ENCODE measurements at places on chromosomes 4 and X.

- no peak for DNase-seq
These were observed 6.0 kb downstream of the GRIA3 start for GRCh38 chrX:123190096-123190495.

DNA sequence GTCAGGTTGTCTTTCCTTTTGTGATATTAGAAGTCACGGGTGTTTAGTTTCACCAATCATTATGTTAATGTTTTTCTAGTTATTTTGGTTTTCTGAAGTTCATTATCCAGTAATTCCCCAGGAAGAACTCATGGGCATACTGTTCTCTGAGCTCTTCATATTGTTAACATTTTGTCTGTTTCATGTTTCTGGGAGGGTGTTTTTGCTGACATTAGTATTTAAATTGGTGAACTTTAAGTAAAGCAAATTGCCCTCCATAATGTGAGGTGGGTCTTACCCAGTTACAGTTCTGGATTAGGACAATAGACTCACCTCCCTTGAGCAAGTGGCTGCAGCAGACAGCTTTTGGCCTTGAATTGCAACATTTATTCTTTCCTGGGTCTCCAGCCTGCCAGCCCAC, 163.4 kb downstream of the GPAT3 start:
- no peak for DNase-seq

DNA sequence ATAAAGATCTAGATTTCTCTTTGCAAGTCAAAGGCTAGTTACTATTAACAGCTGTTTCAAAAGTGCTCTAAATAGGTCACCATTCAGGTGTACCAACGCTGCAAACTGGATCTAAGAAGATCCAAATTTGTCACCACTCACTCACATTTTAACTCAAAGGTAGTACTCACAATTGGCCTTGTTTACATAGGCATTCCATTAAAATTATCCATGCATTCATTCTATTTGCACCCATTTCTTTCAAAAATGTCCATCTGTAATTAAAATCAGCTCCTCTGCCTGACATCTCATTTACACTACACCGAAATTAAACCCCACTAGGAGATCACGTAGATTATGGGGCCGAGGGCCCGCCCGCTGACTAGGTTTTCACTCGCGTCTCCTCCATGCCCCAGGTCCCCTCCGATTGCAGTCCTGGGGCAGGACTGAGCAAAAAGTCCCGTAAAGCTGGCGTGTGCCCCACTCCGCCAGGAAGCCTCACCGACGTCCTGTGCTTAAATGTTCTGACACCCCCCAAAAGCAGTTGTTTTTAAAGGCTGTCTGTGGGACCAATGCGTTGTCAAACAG, 1.3 kb upstream of the ING2 start:
- peak; percentile 22 for DNase-seq

DNA sequence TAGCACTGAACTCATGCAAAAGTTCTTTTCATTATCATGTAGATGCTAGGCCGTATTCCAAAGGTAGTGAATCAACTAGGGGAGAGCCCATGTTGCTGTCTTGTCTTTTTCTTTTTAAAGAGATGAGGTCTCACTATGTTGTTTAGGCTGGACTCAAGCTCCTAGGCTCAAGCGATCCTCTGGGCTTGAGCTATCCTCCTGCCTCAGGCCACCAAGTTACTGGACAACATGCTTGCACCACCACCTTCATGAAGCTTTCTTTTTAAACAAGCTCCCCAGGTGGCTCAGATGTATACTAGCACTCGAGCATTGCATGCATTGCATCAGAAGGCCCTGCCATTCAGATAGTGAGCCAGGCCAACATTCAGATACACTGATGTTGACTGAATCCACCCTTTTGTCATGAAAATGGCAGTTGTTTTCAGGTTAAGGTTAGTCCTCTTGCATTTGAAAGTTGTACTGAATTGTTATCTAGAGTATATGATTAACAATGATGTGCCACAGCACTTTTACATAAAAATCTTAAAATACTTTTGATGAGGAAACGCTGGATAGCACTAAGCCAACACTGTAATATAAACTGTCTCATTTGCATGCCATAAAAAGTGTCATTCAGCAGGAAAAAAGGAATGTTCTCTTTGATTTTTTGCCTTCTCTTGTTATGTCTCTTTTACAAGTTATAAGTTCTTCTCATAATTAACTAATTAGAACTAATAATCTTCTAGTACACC, 76.7 kb downstream of the FNIP2 start:
- no peak for DNase-seq

- no peak for DNase-seq
These were observed 41.3 kb upstream of the TENM3 start for GRCh38 chr4:182201871-182202270.

DNA sequence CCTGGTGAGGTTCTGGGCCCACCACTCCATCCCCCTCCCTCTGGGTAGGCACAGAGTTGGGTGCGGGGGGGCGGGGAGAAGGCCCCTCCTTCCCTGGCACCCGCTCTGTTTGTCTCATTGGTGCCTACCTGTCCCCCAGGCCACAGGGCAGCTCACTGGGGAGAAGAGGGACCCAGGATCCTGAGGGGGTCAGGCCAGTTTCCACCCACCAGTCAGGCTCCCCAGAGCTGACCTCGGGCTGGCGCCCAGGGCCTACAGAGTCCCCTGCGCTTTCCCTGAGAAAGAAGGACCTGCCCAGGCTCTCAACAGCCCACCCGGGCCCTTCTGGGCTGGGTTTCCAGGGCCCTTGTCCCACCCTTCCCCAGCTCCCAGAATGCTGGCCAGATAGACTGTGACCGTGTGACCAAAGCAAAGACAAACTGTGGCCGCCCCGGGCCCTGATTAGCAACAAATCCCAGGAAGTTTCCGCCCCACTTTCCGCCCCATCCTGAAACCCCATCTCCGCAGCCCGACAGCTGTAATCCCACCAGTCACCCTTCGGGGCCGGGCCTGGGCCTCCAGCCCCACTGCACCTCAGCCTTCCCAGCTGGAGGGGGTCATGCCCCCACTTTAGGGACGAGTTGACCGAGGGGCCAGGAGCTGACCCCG, 33.8 kb upstream of the FGFR3 start:
- DNase-seq = no peak

DNA sequence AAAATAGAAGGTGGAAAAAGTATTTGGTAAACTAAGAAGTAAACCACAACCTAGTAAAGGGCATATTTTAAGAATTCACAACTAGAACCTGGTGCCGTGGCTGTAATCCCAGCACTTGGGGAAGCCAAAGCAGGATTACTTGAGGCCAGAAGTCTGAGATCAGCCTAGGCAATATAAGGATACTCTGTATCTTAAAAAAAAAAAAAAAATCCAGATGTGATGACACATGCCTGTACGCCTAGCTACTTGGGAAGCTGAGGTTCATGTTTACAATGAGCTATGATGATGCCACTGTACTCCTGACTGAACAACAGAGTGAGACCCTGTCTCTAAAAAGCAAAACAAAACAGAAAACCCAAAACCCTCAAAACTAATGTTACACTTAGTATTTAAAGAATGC, 294.9 kb upstream of the ZCCHC13 start:
- peak; percentile 9 for DNase-seq

- DNase-seq = no peak
These were observed 23.3 kb downstream of the MRFAP1 start for GRCh38 chr4:6663596-6664393.

- peak; percentile 67 for DNase-seq
These were observed 82.2 kb downstream of the TENM3 start for GRCh38 chr4:182325397-182325796.

- no peak for DNase-seq
These were observed 141.5 kb upstream of the FRMPD4 start for GRCh38 chrX:11996810-11997209.

- no peak for DNase-seq
These were observed 272.8 kb upstream of the TENM3 start for GRCh38 chr4:181970366-181970765.

DNA sequence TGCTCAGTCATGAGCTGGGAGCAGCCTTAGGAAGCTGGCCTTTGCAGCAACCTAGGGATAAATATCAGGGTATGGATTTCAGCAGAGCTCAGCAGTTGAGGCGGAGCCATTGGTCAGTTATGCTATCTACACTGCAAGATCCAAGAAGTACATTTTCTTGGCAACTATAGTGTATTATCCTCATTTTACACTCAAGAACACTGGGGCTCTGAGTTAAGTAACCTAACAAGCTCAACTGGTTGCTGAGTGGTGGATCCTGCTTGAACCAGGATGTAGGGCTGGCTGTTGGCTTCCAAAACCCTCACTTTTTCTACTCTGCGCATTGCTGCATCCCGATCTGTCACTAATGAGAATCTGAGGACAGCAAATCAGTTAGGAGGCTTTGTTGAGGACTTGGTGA, 1.5 kb upstream of the SCARB2 start:
- no peak for DNase-seq

- DNase-seq = peak; percentile 90
These were observed 6.7 kb upstream of the HSD17B10 start for GRCh38 chrX:53440621-53441517.

GRCh38 chrX:84175958-84176357, 12.0 kb downstream of the RPS6KA6 start:
- DNase-seq = no peak

- DNase-seq = no peak
These were observed 11.4 kb downstream of the RNF150 start for GRCh38 chr4:141121768-141122454.

DNA sequence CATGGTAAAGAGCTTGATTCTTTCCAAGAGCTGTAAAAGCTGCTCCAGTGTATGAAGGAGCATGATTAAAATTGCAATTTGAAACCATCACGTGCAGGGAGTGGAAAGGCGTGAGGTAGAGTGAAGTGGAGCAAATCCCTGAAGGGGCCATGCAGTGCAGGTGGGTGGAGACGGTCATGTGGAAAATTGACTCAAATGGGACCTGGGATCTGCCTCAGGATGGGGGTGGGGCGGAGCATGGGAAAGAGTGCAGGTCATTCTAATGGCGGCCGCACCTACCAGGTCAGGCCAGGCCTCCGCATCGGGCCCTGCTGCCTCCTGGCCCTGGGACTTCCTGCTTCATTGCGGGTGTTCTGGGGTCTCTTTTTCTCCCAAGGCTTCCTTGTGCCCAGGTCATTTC, 25.3 kb upstream of the TRIM60 start:
- DNase-seq = no peak

DNA sequence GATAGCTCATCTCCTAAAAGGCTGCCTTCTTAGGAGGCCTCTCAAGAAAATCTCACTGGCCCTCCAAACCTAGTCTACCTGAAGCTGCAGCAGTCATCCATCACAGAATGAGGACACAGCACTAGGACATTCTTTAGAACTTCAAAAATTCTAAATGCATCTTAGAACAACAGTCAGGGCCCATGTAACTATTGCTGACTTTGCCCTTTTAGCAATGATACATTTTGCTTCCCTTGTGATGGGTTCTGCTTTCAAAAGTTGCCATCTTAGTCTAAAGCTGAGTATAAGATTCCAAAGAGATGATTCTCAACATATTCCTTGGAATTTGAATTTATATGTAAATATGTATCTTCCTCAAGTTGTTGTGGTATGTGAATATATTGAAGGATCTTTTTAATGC, 793.0 kb downstream of the RAB28 start:
- no peak for DNase-seq

DNA sequence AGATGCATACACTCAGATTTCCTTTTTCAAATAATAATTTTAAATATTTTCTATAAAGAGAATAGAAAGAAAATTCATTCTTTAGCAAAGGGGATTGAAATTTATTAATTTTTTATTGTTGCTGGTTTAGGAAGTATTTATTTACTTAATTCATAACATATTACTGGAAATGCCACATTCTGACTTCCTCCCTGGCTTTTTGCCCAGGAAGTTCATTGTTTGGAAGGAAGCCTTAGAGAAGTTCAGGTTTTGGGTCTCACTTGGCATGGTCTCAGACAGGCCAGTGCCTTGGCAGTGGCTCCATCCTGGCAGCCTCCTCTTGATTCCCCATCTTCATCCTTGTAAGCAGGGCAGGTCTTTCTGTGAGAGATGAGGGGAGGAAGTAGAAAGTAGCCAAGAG, 50.5 kb downstream of the IL15 start:
- no peak for DNase-seq

DNA sequence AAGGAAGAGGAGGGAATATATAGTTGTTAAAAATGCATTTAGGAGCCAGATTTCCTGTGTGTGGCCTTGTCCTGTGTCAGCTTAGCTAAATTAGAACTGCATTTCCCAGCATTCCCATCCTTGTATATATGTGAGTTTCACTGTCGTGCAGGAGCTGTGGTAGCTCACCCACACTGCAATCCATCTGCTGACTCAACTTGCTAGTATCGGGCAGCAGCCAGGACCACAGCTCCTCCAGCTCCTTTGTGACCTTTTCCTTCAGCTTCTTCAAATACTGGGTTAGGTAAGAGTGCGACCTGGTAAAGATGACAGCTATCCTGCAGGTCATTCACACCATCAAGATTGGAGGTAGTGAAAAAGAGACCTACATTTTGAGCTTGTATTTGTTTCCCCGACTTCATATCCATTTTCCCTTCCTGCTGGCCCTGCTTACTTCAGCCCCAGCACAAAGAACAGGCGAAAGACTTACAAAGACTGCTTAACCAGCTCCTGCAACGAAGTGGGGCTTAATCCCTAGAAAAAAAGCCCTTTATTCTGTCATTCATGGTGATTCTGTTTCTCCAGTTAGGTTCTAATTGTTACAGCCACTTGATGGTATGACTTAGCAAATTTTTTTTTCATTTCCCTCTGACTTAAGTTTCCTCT, 11.4 kb downstream of the ASIC5 start:
- DNase-seq = peak; percentile 74

- DNase-seq = no peak
These were observed 165.1 kb downstream of the VSIG4 start for GRCh38 chrX:65874765-65875164.

- no peak for DNase-seq
These were observed 63.8 kb upstream of the GABRQ start for GRCh38 chrX:152573866-152574265.

- DNase-seq = no peak
These were observed 342.5 kb upstream of the MAGEB2 start for GRCh38 chrX:29872831-29873230.

- no peak for DNase-seq
These were observed 163.9 kb upstream of the KIT start for GRCh38 chr4:54493862-54494261.

GRCh38 chr4:11650801-11651596, 222.3 kb upstream of the HS3ST1 start:
- DNase-seq = no peak
